Globus pallidus (tissue), 1 donor: ENCODE measurements at places on chromosomes 7 and 10.

DNA sequence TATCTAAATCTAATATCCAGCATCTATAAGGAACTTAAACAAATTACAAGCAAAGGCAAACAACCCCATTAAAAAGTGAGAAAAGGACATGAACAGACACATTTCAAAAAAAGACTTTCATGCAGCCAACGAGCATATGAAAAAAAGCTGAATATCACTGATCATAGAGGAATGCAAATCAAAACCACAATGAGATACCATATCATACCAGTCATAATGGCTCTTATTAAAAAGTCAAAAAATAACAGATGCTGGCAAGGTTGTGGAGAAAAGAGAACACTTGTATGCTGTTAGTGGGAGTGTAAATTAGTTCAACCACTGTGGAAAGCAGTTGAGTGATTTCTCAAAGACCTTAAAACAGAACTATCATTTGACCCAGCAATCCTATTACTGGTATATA lies 334.4 kb upstream of the CACNA2D1 start:
- DNase-seq: no peak

DNA sequence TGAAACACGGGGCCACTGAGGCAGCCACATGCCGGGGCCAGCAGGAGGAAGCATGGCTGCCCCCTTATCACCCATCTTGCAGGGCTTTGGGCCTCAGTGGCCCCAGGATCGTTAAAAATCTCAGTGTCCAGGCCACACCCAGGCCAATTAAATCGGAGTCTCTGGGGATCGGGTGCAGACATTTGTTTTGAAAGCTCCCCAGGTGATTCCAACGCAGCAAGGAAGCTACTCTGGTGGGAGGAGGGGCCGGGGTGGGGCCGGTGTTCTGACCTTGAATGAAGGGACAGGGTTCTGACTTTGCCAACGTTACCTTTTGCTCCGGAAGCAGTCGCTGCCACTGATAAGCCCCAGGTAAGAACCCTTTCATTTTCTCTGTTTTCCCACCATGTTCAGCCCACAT lies 412.3 kb upstream of the FOXK1 start:
- no peak for DNase-seq

- no peak for DNase-seq
These were observed 146.0 kb downstream of the PLXNA4 start for GRCh38 chr7:132430041-132430855.

GRCh38 chr10:26944261-26944882 lies 83.6 kb upstream of the ABI1 start:
- DNase-seq: no peak

DNA sequence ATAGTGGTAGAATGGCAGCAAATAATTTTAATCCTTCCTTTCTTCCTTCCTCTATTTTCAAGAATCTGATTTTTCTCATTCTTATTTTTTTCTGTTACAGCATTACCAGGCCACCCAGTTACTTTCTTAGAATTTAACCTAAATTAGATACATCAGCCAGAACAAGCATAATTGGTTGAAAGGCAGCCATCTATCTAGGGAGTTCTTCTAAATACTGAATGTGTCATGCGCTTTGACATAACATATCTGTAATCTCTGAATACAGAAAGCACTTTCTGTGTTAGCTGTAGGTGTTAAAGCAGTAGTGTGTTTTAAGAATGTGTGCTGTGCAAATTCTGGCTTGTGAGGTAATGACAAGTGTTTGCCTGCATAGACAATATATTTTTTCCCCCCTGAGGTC lies 97.3 kb downstream of the BTRC start:
- DNase-seq: no peak

DNA sequence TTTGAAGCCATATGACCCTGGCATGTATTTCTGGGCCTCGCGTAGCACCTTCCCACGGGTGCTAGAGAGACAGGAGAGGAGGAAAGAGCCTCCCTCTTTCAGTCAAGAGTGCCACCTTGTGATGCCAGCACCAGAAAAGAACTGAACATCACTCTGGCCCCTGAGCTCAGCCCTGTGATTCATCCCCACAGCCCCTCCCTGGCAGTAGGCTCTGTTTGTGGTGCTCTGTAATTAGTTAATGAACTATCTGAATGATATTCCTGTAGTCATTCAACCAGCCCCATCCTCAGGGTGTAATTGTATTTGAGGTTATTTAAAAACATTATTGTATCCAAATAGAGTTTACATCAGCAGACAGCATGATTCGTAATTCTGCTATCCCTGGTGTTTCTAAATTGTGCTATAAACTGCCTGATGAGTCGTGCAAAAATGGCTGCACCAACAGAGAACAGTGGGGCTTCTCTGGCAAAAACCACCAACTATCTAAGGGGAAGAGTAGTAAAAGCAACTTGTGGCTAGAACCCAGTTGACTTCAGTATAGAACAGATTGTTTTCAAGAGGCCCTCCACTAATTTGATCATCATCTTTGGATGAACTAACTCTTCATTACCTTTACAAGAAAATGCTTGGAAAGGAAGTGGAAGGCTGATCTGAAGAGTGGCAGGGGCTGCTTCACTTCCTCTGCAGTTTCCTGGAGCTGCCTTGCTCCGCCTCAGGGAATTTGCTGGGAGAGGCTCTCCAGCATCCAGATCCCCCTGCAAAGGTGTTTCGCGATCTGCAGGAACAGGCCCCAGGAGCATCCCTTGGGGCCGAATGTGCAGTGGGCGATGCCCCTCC lies 23.7 kb upstream of the TIAL1 start:
- DNase-seq: no peak

DNA sequence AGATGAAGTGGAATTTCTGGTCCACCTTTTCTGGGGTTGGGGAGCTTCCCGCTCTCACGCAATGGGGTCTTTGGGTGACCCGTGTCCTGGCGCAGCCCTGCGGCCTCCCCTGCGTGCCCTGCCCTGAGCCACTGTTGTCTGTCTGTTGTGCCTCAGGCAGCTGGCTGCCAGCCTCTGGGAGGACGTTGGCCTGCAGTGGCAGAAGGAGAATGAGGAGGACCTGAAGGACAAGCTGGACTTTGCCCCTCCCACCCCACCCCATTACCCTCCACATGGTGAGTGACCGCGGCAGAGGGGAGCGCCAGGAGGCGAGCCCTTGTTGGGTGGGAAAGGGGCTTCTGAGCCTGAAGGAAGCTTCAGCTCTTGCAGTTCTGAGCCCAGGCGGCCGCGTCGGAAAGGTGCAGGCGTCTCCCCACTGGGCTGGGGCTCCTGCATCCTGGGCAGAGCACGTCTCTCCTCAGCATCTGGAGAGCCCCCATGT lies 14.2 kb upstream of the PRKAR1B start:
- no peak for DNase-seq

DNA sequence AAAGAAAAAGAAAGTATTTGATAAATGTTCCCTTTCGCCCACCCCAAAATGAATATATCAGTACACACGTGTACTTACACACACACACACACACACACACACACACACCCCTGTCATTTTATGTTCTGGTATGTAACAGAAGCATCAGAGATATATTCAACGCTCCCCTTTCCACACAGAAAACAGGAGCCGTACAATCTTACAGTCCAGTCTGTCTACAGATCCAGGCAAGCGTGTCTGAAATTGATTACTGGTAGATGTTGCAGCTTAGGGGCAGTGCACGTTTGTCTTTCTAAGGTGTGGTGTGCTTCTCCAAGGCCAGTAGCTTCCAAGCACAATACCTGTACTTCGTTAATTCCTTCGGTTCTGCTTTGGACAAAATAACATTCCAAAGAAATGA lies 143.7 kb upstream of the RNF32 start:
- DNase-seq: no peak

- no peak for DNase-seq
These were observed 81.8 kb downstream of the COL13A1 start for GRCh38 chr10:69883310-69884023.

GRCh38 chr7:23471106-23471859 lies 992 bp upstream of the IGF2BP3 start:
- no peak for DNase-seq

- DNase-seq: no peak
These were observed 219.2 kb downstream of the CAMK1D start for GRCh38 chr10:12568391-12569009.

- DNase-seq: no peak
These were observed 110.7 kb upstream of the FZD8 start for GRCh38 chr10:35752469-35753461.

- no peak for DNase-seq
These were observed 121.5 kb downstream of the SNX10 start for GRCh38 chr7:26413007-26413691.

DNA sequence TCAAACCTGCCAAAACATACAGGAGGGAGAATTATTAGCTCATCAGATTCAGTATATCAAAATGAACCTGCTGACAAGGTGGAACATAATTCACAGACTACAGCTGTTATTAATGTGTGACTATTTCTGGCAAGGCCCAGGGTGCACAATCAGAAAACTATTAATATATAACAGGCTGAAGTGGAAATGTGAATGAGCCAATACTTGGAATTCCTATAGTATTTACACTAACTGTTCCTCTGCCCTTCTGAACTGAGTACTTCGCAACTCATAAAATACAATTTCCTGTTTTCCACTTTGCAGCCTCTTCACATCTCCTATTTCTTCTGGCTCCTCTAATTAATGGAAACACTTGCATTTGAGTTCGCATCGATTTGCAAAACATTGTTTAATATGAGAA lies 330.8 kb downstream of the DPP6 start:
- DNase-seq: no peak
